ENCODE measurements at places on chromosomes 6 and 20.

DNA sequence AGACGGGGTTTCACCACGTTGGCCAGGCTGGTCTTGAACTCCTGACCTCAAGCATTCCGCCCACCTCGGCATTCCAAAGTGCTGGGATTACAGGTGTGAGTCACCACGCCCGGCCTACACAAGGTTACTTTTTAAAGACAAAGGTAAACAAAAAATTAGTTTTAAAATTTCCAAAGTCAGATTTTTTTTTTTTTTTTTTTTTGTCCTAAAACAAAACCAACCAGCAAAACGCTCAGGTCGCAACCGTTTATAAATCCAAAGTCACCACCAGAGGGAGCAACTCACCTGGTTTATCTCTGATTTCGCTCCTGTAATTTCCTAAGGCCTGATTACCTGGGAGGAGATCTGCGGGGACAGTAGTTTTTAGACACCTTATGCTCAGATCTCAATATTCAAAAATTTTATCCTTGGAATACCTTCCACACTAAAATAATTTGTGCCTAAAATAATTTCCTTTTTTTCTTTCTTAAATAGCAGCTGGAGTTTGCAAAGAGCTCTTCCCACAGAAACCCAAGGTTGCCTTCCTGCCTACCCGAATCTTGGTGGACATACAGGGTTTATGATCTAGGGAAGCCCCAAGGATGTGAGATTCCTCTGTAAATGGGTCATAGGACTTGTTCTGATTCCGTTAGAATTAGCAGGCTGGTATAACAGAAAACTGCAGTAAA lies 19.8 kb upstream of the TREM1 start:
- DNase-seq: peak; percentile 44

DNA sequence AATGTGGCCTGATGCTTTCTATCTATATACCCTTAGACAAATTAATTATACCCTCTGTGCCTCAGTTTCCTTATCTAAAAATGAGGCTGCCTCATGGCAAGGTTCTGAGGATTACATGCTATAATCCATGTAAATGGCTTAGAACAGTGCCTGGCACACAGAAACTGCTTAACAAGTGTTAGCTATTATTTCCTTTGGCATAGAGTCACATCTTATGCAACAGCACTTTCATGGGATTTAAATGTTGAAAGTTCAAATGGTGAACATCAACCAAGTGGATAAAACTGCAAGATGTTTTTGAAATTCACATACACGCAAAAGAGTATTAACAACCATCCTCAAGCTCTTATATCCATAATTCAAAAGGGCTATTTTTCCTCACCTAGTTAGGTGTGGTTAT lies 202.8 kb upstream of the JAG1 start:
- DNase-seq: no peak

GRCh38 chr6:22147921-22148776 lies 148.7 kb downstream of the PRL start:
- DNase-seq: no peak

DNA sequence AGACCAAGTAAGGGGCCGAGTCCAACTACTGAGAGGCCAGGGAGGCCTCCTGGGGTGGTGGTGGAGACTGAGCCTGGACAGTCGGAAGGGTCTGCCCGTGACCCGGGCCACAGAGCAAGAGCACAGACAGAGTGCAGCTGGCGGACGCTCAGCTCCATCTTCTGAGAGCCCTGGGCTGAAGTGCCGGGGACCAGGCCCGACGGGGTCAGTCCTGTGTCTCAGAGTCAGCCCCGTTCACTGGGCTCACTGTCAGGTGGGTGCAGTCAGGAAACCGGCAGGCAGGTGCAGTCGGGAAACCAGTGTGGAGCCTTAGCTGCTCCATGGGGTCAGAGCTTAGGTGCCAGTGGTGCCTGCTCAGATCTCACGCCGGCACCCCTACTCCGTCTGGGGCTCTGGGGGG lies 76.5 kb downstream of the WDR27 start:
- no peak for DNase-seq

- no peak for DNase-seq
Observed at GRCh38 chr20:23867152-23867776, 12.3 kb downstream of the CST5 start.

DNA sequence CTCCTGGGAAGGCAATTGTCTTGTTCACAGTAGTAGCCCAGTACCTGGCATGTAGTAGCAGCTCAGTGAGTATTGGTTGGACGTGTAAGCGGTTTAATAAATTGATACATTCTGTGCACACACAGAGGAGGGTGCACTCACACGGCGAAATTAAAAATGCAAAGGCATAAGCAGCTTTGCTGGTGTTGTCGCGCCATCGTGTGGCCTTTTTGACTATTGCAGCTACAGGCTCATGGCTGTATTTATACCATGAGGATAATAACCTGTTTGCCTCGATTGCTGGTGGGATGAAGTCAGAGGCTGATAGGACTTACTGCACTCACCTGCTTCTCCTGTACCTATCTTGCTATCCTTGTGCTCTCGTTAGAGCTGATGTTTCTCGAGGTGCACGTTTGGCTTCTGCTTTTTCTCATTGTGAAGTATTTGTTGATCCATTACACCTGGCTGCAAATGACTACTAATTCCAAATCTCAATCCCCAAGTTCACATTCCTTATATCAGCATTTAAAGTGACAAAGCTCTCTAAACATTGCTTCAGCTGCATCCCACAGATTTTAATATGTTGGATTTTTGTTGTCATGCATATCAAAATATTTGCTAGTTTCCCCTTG lies 61.5 kb downstream of the TBXT start:
- DNase-seq: peak; percentile 31

DNA sequence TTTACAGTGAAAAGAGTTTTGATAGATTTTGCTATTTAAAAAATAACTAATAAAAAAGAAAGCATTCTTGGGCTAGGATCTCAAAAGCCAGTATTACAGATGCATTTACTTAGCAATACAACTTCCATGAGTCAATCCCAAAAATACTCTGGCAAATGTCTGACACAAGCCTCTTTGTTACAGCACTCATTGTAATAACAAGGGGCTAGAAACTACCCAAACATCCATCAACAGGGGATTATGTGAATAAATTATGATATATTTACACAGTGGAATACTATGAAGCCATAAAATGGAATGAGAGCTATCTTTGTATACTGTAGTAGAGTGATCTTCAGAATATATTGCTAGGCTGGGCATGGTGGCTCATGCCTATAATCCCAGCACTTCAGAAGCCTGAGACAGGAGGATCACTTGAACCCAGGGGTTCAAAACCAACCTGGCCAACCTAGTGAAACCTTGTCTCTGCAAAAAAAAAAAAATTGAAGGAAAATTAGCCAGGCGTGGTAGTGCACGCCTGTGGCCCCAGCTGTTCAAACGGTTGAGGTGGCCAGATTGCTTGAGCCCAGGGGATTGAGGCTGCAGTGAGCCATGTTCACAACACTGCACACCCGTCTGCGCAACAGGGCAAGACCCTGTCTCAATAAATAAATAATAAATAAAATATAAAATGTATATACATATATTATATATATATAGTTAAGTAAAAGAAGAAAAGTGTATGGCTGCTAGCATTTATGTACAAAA lies 34.7 kb upstream of the TOP1 start:
- DNase-seq: no peak

GRCh38 chr20:32017711-32018251 lies 7.5 kb downstream of the CCM2L start:
- DNase-seq: peak; percentile 54

DNA sequence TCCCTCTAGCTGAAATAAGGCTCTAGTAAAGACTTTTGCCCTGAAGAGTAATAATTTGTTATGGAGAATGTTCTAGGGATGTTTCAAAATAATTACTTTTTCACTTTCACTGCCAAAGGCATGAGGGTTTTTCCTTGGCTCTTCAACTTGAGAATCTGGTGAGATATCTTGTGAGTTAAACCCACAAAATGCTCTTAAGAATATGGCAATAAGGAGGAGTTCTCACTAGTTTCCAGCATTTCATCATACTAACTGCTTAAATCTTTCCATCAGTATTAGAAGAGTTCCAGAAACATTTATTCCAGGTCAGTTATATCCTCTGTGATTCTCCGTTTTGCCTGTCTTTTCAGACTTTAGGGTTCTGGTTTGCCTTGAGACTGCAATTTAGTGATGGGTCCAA lies 785.6 kb upstream of the GJE1 start:
- DNase-seq: no peak

DNA sequence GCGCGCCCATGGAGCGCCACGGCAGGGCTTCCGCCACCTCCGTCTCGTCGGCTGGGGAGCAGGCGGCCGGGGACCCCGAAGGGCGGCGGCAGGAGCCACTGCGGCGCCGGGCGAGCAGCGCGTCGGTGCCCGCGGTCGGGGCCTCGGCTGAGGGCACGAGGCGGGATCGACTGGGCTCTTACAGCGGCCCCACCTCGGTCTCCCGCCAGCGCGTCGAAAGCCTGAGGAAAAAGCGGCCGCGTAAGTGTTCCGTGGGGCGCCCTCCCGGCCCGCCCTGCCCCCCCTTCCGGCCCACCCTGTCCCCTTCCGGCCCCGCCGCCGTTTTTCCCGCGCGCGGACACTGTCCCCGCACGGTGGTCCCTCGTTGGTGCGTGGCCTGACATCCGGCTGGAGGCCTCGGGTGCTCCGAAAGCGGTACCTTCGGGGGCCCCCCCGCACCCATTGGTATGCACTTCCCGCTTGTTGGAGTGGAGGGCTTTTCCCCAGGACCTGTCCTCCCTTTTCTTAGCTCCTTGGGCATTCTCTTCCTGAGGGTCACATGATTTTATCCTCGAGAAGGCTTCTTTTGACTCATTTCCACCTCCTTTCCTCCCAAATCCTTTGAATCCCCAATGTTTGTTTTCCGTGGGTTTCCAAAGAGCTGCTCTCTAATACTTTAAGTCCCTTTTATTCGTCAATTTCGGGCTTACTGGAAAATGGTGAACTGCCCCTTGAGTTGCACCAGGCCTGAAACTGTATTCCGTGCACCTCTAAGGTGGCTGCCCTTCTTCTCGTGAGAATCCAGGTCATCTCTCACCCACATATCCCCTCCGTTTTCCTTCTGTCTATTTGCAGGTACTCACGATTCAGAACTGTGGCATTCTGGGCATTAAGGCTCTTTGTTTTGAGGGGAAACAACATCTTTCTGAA lies 556 bp downstream of the PANK2 start:
- no peak for DNase-seq

GRCh38 chr20:18263723-18264122 lies 24.6 kb upstream of the ZNF133 start:
- no peak for DNase-seq

DNA sequence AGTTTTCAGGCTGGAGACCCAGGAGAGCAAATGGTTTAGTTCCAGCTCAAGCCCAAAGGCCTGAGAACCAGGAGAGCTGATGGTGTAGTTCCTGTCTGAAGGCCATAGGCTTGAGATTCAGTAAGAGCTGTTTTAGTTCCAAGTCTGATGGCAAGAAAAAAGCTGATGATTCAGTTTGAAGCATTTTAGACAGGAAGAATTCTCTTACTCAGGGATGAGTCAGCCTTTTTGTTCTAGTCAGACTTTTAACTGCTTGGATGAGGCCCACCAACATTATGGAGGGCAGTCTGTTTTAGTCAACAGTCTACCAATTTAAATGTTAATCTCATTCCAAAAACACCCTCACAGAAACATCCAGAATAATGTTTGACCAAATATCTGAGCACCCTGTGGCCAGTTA lies 2.5 kb downstream of the ZSCAN26 start:
- DNase-seq: no peak

DNA sequence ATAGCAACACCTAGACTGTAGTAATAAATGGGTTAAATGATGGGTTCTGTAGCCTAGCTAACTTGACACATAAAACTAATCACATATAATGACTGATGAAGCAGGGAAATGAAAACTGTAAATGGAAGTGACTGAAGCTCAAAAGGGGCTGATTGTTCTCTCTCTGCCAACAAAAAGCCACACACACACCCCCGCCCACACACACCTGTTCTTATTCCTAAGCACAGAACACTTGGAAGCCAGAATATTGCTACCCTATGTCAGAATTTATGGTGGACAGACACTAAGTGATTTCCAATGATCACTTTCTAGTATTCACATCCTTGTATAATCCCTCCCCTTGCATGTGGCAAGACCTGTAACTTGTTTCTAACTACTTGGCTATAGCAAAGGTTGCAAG lies 603.5 kb downstream of the UTRN start:
- DNase-seq: no peak

DNA sequence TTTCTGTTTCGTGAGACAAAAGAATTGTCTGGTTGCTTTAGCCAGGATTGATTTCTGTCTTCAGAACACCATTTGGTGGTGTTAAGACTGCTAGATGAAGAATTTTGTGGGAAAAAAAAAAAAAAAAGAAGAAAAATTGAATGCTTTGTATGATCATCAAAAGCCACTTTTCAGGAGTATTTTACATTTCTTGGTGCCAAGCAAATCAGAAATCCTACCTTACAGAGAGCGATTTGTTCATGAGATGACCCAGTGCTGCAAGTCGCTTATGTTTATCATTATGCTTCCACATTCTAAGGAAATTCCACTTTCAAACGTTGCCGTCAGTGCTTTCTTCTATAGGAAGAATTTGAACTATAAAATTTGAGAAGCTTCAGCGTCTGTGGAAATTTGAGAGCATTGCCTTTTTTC lies 228.7 kb downstream of the BCKDHB start:
- no peak for DNase-seq

DNA sequence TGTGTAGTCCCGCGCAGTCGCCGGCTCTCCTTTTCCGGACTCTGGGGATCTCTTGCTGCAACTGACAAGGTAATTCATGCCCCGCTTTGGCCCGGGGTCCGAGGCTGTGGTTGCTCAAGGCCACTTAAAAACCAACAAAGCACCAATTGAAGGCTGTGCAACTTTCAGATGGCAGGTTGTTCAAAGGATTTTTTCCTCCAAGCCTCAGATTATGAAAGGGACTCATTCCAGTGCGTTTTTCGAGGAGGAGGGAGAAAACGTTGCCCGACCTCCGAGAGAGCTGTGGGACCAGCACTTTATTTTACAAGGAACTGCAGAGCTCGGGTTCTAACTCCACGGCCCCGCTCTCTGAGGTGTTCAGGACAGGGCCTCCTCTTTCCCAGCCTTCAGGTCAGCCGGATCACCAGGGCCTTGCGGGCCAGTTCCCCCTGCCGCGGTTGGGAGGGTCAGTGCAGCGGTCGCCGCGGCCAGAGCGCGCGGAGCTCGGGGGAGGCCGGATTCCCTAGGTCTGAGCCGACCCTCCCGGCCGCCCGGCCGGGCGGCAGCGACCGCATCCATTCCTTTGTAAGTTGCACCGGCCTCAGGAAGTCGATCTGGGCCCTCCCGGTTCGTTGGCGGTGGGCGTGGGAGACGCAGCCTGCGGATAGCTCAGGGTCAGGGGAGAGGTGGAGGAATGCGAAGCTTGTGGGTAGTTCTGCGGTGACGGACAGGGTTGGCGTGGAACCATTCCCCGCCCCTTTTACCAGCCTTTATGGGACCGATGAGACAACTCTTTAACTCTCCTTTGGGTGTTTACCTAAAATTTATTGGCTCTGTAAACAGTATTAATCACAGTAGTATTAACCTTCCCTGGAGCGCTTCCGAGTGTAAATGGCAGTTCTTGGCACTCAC lies 1.6 kb downstream of the UTRN start:
- no peak for DNase-seq

DNA sequence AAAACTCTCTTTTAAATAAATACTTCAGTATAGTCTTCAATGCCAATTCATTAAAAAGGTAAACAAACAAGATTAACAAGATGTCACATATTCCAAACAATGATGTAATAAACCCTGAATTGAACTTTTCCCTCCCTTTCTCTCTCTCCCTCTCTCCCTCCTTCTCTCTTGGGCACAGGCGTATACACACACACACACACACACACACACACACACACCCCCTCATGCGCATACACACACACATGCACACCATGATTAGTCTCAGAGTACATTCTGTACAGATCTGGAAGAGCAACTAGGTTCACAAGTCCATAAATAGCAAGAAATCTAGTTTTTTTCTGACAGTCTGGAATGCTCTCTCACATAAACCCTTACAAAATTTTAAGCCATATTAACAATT lies 128.3 kb downstream of the DST start:
- no peak for DNase-seq

GRCh38 chr20:59015812-59016711 lies 3.2 kb upstream of the TUBB1 start:
- DNase-seq: no peak

Measured in CD4-positive, alpha-beta T cell treated with Interleukin-6 at 100 ng/mL for 8 hours (primary cell).